ENCODE measurements at places on chromosomes 7 and 10.

GRCh38 chr7:129990403-129991192 is 37.8 kb upstream of the UBE2H start:
- no peak for DNase-seq

- no peak for DNase-seq
These were observed 37.1 kb upstream of the SLF2 start for GRCh38 chr10:100875484-100876166.

DNA sequence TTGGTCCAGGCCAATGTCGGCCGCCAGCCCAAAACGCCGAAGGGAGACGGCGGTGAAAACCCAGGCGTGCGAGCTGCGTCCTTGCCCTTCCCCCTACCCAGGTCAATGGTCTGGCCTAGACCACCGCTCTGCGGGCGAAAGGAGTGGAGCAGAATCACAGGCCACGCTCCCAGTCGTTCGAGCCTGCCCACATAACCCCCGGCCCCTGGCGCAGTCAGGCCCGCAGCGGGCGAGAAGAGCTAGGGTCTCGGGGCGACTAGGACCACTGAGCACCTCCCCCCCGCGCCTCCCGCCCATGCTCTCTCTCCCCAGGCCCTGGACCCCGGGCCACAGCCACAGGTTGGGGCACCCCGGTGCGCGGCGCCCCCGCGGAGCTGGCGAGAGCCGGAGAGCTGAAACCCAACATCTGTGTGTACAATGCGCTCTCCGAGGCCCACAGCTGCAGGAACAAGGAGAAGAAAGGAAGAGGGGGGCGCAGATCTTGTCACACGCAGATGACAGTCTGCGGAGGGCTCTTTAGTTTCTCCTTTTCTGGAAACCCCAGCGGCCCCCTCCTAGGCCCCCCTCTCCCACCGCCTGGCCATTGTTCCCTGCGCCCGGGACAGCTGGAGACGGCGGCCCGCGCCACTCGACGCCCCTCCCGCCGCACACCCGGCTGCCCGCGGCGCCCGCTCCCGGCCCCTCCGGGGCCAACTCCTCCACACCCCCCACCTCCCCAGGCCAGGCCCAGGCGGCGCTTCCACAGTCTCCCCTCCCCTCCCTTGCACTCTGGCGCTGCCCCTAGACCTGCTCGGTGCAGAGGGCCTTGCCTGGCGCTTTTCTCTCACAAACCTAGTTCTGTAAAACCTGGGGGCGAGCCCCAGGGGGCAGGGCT is 355.0 kb downstream of the DNAJB6 start:
- DNase-seq = no peak

- DNase-seq = no peak
These were observed 175.9 kb downstream of the EVX1 start for GRCh38 chr7:27418541-27418940.

GRCh38 chr7:1644341-1645070 is 25.6 kb upstream of the ELFN1 start:
- DNase-seq = no peak

- DNase-seq = no peak
These were observed 78.0 kb downstream of the HIP1 start for GRCh38 chr7:75660566-75661215.

DNA sequence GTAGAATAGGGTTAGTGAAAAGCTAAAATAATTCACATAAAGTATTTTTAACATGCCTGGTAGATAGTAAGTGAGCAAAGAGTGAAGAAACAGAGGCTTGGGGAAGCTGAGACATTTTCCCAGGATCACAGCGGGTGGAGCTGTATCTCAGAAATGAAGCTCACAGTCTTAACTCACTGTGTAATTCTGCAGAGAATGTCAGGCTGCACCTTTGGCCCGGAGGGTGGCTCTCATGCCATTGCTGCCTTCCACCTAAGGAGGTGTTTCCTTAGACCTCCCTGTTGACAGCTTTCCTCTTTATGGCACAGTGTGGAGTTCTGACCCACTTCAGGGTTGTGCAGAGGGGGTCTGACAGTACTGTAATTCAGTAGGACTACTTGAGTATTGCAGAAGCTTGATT is 2.9 kb upstream of the GTPBP4 start:
- no peak for DNase-seq

DNA sequence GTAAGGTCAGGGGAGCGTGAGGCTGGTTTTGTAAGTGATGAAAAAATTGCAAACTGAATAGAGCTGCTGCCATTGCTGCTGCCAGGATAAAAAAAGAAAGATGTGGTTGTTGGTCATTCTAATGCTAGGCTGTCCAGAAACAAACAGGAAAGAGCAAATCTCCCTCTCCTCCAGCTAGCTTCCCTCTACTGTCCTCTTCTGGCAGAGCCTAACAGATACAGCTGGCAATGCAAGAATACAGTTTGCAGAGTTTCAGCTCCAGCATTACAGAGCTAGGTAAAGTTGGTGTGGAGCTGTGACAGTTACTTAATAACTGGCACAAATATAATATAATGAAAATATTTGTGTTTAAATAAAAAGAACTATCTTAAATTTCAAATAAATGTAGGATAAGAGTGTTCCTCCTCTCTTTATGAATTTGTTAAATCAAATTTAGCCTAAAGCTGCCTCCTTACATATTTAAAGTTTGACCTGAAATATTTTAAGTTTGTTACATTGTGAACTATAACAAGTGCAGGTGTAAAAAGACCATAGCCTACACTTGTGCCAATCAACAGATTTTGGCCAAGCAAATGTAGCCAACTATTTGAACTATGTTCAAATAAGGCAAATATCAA is 407.7 kb downstream of the SH2D4B start:
- DNase-seq = peak; percentile 91

GRCh38 chr7:149870274-149870673 is 3.5 kb upstream of the ATP6V0E2 start:
- no peak for DNase-seq

DNA sequence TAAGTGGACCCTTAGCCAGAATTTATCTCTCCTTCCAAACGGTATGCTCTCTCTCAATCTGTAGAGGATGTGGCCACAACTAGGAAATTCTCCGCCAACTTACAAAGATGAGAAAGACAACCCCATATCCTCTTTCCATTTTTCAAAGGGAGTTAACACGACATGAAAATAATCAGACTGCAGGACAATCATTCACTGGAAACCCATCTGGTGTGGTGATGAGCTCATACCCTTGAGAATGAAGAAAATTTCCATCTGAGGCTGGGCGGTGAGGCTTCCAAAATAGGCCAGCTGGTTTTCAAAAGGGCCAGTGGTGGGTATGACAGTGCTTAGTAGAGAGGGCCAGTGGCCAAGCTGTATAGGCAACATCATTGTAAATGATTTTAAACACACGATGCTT is 369.6 kb downstream of the FRMD4A start:
- DNase-seq = no peak

GRCh38 chr10:132329565-132330485 is 2.2 kb upstream of the LRRC27 start:
- peak; percentile 83 for DNase-seq

DNA sequence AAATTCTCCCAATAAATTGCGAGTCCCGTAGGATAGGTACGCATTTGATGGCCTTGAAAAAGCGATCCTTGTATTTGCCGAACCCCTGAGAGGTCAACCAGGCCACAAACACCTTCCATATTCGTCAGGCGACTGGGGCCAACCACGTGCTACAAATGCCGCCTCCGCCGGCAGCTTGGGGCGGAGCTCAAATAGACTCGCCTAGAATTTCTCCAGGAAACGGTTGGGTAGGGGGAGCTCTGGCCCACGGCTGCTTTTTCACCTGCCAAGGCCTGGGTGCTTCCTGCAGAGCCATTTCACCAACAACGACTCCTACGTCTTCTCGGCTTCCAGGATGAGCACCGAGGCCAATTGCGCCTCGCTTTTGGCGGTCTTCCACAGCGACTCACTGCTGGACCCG is 53.4 kb upstream of the KIF5B start:
- DNase-seq = no peak

Measured in OCI-M1 (cell line).